ENCODE measurements at places on chromosomes 1 and 21.

- DNase-seq = no peak
- no peak overlapping the region for H3K27ac ChIP-seq
- H3K27me3 ChIP-seq = no peaks in the 10 kb centered on the region
- peaks cover 20% of the 10 kb centered on the region for H3K4me1 ChIP-seq
- no peak overlapping the region for H3K4me3 ChIP-seq
These were observed 6.0 kb downstream of the TNN start for GRCh38 chr1:175073633-175074032.

DNA sequence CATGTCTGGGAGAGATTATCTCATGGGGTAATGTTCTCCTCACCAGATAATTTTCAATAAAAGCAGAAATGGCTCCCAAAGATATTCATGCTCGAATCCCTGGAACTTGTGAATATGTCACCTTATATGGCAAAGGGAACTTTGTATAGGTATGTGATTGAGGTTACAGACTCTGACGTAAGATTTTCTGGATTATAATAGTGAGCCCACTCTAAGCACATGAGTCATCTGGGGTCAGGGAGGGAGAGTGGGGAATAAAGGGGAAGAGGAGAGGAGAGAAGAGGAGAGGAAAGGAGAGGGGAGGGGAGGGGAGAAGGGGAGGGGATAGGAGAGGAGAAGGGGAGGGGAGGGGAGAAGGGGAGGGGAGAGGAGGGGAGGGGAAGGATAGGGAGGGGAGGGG lies 1193.9 kb downstream of the PLA2G4A start:
- H3K27me3 ChIP-seq = no peaks in the 10 kb centered on the region
- no peaks in the 10 kb centered on the region for H3K36me3 ChIP-seq
- DNase-seq = no peak
- no peaks in the 10 kb centered on the region for H3K4me1 ChIP-seq
- no peak overlapping the region for H3K27ac ChIP-seq

- H3K27me3 ChIP-seq = no peaks in the 10 kb centered on the region
- H3K4me3 ChIP-seq = no peak overlapping the region
- H3K36me3 ChIP-seq = no peaks in the 10 kb centered on the region
- DNase-seq = no peak
- H3K27ac ChIP-seq = no peak overlapping the region
These were observed 36.9 kb upstream of the OR2B11 start for GRCh38 chr1:247494767-247495166.

- H3K27me3 ChIP-seq = no peaks in the 10 kb centered on the region
- H3K4me1 ChIP-seq = no peaks in the 10 kb centered on the region
- no peak for DNase-seq
- no peak overlapping the region for H3K27ac ChIP-seq
- no peaks in the 10 kb centered on the region for H3K36me3 ChIP-seq
These were observed 333.6 kb upstream of the RUNX1 start for GRCh38 chr21:35382696-35383095.

GRCh38 chr1:13549521-13549920 lies 34.1 kb upstream of the PDPN start:
- no peaks in the 10 kb centered on the region for H3K4me1 ChIP-seq
- no peaks in the 10 kb centered on the region for H3K36me3 ChIP-seq
- H3K4me3 ChIP-seq = no peak overlapping the region
- H3K27me3 ChIP-seq = no peaks in the 10 kb centered on the region
- DNase-seq = no peak

DNA sequence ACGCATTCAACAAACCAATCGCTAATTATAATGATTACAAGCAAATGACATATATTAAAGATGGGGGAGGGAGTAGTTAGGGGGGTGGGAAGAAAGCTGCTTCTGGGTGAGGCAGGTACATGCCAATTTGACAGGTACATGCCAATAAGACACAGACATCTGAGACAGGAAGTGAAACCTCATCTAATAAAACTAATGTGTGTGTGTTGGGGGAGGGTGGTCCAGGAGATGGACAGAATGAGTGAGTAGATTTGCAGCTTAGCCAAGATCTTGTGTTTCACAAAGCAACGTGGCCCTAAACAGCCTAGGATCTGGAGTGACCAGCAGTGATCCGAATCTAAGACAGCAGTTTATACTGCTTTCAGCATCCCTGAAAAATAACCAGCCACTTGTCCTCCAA lies 10.8 kb downstream of the CFAP45 start:
- H3K4me3 ChIP-seq = no peak overlapping the region
- H3K4me1 ChIP-seq = peaks cover 8% of the 10 kb centered on the region
- H3K27me3 ChIP-seq = no peaks in the 10 kb centered on the region

DNA sequence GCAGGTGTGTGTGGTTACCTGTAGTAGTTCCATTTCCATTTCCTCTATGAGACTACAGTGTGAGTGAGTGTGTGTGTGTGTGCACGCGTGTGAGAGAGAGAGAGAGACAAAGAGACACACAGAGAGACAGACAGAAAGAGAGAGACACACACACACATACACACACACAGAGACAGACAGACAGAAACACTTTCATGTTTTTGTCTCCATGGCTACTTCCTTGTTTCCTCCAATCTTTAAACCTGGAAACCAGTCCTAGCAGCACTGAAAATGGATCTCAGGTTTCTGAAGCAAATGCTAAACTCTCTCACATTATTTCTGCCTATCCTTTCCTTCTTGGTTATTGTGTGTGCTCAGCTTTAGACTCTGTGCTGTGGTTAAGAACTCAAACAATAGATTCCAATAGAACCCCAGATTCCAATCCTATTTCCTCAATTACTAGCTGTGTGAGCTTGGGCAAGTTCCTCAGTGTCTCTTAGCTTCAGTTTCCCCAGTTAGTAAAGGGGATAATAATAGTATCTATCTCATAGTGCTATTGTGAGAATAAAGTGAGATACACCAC lies 22.4 kb upstream of the ABCD3 start:
- no peaks in the 10 kb centered on the region for H3K36me3 ChIP-seq
- no peaks in the 10 kb centered on the region for H3K4me1 ChIP-seq
- H3K27me3 ChIP-seq = no peaks in the 10 kb centered on the region

DNA sequence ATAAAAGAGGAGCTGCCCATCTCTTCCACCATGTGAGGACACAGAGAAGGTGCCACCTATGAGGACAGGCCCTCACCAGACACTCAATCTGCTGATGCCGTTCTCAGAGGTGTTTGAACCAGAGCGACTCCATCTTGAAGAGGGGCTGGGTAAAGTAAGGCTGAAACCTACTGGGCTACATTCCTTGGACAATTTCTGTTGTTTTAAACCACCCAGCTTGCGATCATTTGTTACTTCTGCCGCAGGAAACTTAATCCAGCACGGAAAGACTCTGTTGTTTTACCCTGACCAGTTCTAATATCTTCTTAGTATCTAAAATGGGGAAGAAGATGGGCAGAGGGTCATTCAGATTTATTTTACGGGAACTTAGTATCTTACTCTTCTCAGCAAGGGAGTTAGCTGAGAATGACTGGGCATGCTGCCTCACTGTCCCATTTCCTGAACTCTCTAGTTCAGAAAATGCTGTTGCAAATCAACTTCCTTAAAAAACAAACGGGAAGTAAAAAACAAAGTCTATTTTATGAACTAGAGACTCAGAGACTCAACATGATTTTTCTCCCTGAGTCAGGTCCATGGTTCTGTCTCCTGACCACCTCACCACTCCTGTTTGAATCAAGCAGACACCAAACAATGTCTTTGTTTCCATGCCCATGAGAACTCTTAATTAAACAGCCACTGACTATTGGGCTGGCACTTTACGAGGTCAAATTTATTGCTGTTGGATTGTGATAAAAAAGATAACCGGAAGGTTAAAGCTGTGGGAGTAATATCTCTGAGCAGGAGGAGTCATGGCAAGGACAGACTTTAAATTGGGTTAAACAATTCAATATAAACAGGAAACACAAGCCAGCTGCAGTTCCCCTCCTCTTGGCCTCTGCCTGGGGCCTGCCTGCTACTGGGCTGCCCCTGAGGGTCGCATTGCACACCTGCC lies 23.8 kb upstream of the IFNAR1 start:
- H3K27ac ChIP-seq = peak overlapping the region; percentile 37
- H3K27me3 ChIP-seq = no peaks in the 10 kb centered on the region
- H3K4me3 ChIP-seq = no peak overlapping the region

- no peaks in the 10 kb centered on the region for H3K27me3 ChIP-seq
- no peaks in the 10 kb centered on the region for H3K4me1 ChIP-seq
- no peaks in the 10 kb centered on the region for H3K36me3 ChIP-seq
- no peak overlapping the region for H3K4me3 ChIP-seq
- no peak overlapping the region for H3K27ac ChIP-seq
- DNase-seq = no peak
These were observed 34.7 kb downstream of the NIPAL3 start for GRCh38 chr1:24450316-24450715.

GRCh38 chr1:2385606-2386280 lies 5.6 kb downstream of the MORN1 start:
- no peak overlapping the region for H3K4me3 ChIP-seq
- no peak overlapping the region for H3K27ac ChIP-seq
- H3K36me3 ChIP-seq = peaks cover 4% of the 10 kb centered on the region
- peak; percentile 44 for DNase-seq
- H3K4me1 ChIP-seq = peaks cover 22% of the 10 kb centered on the region

DNA sequence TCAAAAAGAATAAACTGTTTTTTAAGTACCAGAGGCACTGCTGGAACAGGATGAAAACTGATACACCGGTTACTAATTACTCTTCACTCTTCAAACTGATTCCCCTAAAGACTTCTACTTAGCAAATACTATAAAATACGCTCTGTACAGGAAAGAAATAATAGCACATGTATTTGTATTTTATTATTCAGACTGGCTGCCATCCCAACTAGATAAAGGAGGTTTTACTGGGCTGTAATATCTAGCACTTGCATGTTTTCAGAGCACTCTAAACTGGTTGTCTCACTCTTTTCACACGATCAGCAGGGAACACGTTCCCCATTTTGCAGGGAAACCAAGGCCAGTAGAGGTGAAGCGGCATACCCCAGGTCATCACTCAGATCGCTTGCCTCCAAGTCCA lies 9.2 kb downstream of the SMIM12 start:
- no peak overlapping the region for H3K4me3 ChIP-seq
- H3K27me3 ChIP-seq = no peaks in the 10 kb centered on the region
- DNase-seq = no peak
- H3K36me3 ChIP-seq = no peaks in the 10 kb centered on the region

GRCh38 chr1:156079762-156080161 lies 2.5 kb downstream of the MEX3A start:
- H3K36me3 ChIP-seq = no peaks in the 10 kb centered on the region
- H3K27ac ChIP-seq = no peak overlapping the region
- no peak for DNase-seq
- H3K27me3 ChIP-seq = no peaks in the 10 kb centered on the region
- H3K4me1 ChIP-seq = peaks cover 16% of the 10 kb centered on the region

GRCh38 chr1:4428711-4429110 lies 225.7 kb upstream of the AJAP1 start:
- H3K27ac ChIP-seq = no peak overlapping the region
- no peak overlapping the region for H3K4me3 ChIP-seq
- no peaks in the 10 kb centered on the region for H3K36me3 ChIP-seq
- H3K4me1 ChIP-seq = peaks cover 4% of the 10 kb centered on the region
- DNase-seq = no peak
- H3K27me3 ChIP-seq = no peaks in the 10 kb centered on the region

DNA sequence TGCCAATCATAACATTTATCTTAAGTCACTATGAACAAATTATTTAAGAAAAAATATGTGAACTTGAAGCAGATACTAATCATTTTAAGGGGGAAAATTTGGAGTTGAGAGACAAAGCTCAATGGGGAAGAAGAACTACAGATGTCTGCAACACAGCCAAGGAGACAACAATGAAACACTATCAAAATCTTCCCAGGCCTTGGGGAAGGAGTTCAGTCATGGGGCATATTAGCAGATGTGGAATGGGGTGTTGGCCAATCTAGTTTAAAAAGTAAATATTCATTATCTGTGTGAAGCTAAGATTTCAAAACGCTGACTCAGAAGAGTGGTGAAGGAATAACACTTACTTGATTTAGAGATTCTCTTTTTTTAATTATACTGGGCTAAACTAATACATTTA lies 671.6 kb upstream of the ZP4 start:
- H3K4me1 ChIP-seq = no peaks in the 10 kb centered on the region
- DNase-seq = no peak
- H3K27ac ChIP-seq = no peak overlapping the region
- no peak overlapping the region for H3K4me3 ChIP-seq
- no peaks in the 10 kb centered on the region for H3K36me3 ChIP-seq

DNA sequence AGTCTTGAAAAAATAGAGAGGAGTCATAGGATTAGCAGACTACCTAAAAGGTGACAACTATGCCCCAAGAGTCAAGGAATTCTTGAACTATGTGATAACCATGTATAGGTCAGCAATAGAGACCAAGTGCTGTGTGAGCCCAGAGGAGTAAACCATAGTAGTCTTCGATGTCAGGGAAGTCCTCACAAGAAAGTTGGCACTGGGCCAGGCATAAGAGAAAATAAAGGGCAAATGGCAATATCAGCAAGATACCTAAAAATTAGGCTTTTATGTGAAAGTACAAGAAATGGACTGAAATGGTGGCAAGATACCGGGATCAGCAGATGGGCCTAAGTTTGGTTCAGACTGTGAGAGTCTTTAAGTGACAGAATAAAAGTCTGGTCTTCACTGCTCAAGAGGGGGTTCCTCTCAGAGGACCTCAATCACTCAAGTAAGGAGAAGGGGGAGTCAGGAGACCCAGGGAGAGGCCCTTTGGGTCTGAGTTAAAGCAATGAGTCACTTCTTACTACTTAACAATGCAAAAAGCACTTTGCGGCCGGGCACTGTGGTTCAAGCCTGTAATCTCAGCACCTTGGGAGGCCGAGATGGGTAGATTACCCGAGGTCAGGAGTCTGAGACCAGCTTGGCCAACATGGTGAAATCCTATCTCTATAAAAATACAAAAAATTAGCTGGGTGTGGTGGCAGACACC lies 95.0 kb downstream of the TEX35 start:
- no peak for DNase-seq
- H3K4me3 ChIP-seq = no peak overlapping the region
- no peak overlapping the region for H3K27ac ChIP-seq
- no peaks in the 10 kb centered on the region for H3K4me1 ChIP-seq
- no peaks in the 10 kb centered on the region for H3K36me3 ChIP-seq

DNA sequence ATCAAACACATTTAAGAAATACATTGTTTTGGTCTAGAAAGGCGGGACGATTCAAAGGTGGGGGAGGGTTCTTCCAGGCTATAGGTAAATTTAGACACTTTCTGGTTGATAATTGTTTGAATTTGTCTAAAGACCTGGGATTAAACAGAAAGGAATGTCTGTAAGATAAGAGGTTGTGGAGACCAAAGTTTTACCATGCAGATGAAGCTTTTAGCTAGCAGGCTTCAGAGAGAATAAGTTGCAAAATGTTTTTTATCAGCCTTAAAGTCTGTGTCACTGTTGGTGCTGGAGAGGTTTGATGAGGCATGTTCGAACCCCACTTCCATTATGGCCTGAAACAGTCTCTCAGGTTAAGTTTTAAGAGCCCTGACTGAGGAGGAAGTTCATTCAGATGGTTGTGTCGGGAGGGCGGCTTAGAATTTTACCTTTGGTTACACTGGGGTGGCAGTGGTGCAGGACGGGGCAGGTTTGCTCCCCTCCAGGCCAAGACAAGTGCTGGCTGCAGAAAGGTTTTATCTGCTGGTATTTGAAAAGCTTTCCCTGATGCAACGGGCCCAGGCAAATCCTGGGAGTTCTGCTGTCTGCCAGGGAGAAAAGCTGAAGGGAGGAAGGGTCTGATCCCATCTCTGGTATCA lies 16.0 kb upstream of the SLC2A5 start:
- peaks cover 14% of the 10 kb centered on the region for H3K4me1 ChIP-seq
- no peak for DNase-seq

GRCh38 chr1:180854001-180854400 lies 58.7 kb upstream of the KIAA1614 start:
- H3K27me3 ChIP-seq = no peaks in the 10 kb centered on the region
- no peak for DNase-seq
- peaks cover 33% of the 10 kb centered on the region for H3K36me3 ChIP-seq
- H3K27ac ChIP-seq = peak overlapping the region; percentile 32
- H3K4me1 ChIP-seq = peaks cover 13% of the 10 kb centered on the region

All from heart left ventricle (tissue), 16 donors.